ENCODE measurements at places on chromosomes 11 and 22. TPM values are rescaled to one million over a fixed set of nuclear protein-coding genes. Genes with fewer than 3 reads are reported as not detected.

Gene GLYAT
- total RNA-seq = not detected

Gene OR10A4
- not detected for total RNA-seq

DNA sequence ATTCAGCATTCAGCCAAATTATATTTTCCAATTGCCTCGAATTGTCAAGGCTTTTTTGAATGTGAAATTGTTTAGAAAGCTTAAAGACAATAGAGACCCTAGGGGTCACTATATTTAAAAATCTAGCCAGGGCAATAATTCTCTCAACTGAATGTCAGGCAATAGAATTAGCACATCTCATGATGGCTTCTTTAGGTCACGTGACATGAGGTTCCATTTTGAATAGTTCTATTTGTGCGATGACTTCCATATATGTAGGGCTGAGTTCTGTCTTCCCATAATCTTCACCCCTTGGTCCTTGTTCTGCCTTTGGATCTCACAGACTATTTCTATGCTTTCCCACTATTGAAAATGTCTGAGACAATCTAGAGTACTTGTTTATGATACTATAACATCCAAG, 527.7 kb upstream of the KIRREL3 start:
- no peak overlapping the region for H3K27ac ChIP-seq
- H3K4me3 ChIP-seq = no peak overlapping the region
- no peak for DNase-seq
- no peaks in the 10 kb centered on the region for H3K36me3 ChIP-seq

GRCh38 chr11:75597636-75598035, 35.6 kb downstream of the SERPINH1 start:
- no peaks in the 10 kb centered on the region for H3K4me1 ChIP-seq
- no peaks in the 10 kb centered on the region for H3K36me3 ChIP-seq
- peaks cover 12% of the 10 kb centered on the region for H3K27me3 ChIP-seq
- no peak for DNase-seq
- no peak overlapping the region for H3K27ac ChIP-seq
- H3K4me3 ChIP-seq = no peak overlapping the region
